Stimulated activated CD4-positive, alpha-beta T cell treated with anti-CD3 and anti-CD28 coated beads, Interleukin-15, amount 100 ng/mL, for 1 hour (primary cell): ENCODE measurements at places on chromosomes 1 and 21.

GRCh38 chr1:177306981-177307380 is 136.2 kb downstream of the BRINP2 start:
- no peak for DNase-seq

DNA sequence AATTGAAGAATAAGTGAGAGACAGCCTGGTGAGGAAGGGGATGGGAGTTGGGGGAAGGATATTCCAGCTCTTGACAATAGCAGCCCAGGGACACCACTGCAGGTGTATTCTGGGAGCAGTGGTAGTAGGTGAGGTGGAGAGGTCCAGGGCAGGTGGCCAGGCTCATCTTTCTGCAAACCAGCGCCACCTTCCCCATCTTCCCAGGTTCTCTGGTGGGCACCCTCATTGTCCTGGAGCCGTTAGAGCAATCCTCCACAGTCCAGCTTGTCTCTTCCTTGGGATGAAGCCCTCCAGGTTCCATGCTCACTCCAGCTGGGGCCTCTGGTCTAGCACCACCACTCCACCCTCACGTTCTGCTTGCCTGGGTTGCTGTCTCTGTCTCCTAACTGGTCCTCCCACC is 97.0 kb downstream of the IER5 start:
- no peak for DNase-seq

- no peak for DNase-seq
Measured at GRCh38 chr1:6162341-6162740, 17.8 kb downstream of the CHD5 start.

DNA sequence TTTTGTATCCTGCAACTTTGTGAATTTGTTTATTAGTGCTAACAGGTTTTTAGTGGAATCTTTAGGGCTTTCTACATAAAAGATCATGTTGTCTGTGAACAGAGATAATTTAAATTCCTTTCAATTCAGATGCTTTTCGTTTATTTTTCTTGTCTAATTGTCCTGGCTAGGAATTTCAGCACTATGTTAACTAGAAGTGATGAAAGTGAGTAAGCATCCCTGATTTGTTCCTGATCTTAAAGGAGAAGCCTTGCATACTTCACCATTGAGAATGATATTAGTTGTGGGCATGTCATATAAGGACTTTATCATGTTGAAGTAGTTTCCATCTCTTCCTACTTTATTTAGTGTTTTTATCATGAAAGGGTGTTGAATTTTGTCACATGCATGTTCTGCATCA is 23.6 kb upstream of the TRIM67 start:
- no peak for DNase-seq

DNA sequence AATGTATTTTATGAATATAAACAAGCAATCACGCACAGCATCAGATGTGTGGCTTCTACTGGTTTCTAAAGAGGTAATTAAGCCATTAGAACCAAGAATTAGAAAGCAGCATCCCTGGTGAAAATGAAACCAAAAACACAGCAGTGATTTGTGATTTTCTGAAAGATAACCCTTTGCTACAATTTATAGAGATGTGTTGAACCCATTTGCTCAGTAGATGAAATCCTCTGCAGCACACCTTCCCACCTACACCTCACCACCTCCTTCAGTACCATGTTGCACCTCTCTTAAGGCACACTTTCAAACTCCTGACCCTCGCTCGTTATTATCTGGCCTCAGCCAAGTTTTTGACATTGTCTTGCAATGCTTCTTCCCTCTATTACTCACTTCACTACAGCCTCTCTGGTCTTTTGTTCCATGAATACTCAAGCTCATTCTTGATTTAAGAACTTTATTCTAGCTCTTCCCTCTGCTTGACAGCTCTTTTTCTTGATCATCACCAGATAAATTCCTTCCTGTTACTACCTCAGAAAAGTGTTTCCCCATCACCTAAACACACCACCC is 38.6 kb downstream of the NSL1 start:
- no peak for DNase-seq

DNA sequence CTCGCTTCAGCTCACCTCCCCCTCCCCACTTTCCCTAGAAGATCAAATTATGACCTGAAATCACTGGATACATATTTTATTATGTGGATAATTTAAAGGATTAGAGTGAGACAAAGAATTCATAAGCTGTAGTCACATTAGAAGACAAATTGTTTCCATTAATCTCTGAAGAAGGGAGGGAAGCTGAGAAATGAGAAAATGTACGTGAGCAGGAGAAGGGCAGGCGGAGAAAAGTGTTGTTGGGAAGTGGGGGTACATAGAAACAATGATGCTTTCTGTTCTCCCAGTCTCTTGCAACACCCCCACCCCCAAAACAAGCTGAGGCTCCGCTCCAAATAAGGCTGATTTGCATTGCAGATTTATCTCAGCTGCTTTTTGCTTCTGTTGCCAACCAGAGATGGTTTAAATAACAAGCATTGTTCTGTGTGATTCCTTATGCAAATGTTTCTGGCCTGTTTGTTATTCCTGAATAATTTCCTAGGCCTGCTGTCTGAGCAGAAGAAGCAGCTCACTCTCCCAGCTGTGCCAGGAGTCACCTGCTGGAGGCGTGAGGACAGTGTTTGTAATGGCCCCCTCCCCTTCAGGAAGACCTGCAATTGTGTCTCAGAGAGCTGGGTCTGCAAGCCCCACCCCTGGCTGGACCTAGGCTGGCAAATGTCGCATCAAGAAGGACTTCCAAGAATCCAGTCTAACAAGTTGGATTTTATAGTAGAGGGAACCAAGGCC is 121.8 kb upstream of the TNR start:
- DNase-seq, result no peak

GRCh38 chr21:34871026-34871908 is 177.8 kb downstream of the RUNX1 start:
- no peak for DNase-seq

DNA sequence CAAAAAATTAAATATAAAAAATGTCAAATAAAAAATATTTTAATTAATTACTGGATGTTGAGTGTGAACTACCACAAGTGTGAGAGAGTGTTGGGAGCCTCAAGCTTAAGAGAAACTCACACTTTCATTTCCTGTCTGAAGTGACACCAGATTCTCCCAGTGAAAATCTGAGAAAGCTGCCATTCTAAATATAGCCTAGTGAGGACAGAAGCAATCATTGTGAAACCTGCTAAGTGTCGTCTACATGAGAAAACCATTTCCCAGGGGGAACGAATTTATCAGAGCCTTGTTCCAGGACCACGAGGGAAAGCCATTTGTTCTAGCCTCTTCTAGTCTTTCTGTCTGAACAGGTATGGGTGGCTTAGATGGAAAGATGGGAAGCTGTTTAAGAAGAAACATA is 329.3 kb upstream of the PRMT6 start:
- no peak for DNase-seq

- DNase-seq, result no peak
Measured at GRCh38 chr1:182927693-182928433, 25.1 kb downstream of the SHCBP1L start.

GRCh38 chr1:219492717-219493116 is 120.2 kb downstream of the ZC3H11B start:
- no peak for DNase-seq

GRCh38 chr1:45796946-45797345 is 6.5 kb upstream of the MAST2 start:
- no peak for DNase-seq

GRCh38 chr1:118960026-118960561 is 28.0 kb downstream of the TBX15 start:
- no peak for DNase-seq

DNA sequence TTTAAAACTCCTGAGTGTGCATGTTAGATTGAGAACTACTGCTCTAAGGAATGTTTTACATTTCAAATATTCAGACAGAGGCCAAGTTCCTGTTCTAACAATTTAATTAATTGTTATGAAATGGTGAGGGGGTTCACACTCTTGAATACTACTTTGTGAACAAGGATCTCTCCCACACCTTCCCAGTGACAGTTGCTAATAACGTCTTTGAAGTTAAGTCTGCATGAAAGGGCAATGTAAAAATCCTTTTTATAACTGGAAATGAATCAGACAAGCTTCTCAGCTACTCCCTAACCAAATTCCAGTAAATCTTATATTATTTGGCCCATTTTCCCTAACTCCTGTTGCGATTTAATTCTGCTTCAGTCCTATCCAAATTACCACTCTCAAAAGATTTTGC is 828.5 kb upstream of the ADAMTS5 start:
- no peak for DNase-seq

DNA sequence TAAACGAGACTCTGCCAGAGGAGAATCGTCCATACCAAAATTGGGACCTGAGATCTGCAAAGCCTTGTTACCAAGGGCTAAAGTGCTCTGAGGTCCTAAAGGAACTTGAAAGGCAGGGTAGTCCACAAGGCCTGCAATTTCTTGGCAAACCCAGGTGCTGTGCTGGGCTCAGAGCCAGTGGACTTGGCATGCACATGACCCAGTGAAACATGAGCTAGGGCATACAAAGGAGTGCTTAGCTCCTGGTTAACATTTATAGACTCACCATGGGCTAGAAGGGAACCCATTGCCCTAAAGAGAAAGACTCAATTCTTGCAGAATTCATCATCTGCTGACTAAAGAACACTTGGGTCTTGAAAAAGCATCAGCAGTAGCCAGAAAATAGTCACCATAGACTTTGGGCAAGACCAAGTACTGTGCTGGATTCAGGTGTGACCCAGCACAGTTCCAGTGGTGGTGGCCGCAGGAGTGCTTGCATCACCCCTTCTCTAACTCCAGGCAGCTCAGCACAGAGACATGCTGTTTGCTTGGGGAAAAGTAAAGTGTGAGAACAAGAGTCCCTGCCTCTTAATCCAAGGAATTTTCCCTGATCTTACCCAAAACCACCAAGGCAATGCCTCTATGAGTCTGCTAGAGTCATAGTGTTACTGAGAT is 1069.4 kb upstream of the ADGRL2 start:
- DNase-seq, result no peak

- DNase-seq, result no peak
Measured at GRCh38 chr1:37634244-37634991, at the start of gene RSPO1. TSS of gene RSPO1 (minus strand) at chr1:37634892. CDS start at chr1:37629661, 5,231 bp downstream.

DNA sequence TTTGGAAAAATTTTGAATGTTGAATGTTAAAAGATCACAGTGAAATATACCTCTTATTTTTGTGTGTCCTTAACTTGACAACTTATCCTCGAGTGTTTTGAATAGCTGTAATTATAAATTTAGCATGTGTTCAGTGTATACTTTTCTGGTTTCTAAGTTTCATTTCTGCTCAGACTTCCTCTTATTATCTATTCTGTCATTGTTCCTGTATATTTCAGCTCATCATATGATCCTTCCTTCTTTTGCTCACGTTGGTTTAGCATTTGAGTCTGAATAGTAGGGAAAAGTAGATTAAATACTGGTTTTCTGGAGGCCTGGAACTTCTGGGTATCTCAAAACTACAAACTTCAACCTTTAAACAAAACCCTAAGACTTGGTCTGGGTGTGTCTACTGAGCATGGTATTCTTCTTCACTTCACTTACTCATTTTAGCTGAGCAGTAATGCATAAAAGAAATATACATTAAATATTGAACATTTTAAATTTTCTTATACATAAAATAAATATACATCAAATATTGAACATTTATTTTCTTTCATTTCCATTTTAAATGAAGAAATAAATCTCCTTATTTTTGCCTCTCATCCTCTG is 3.3 kb upstream of the ATP6V1G3 start:
- DNase-seq, result no peak

DNA sequence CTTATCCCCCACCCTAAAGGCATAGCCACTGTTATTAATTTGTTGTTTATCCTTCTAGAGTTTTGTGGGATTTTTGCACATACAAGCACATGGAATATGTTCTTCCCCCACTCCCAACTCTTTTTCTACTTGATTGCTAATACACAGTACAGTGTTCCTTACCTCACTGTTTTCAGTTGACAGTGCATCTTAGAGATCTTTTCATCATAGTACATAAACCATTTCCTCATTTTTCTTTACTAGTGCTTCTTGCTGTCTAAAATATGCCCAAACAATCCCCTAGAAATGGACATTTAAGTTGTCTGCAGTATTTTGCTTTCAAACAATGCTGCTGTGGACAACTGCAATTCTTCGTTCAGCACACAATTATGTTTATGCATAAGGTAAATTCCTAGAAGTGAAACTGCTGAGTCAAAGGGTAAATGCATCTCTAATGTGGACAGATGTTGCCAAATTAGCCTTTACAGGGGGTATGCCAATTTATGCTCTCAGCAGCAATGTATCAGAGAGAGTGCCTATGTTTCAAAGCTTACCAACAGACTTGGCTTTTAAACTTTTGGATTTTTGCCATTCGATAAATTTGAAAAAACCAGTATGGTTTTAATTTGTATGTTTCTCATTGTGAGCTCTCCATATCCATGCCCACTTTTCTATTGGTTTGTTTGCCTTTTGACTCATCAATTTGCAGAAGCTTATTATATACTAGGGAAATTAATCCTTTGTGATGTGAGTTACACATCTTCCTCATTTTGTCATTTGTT is 132.6 kb downstream of the MRPS6 start:
- no peak for DNase-seq

- DNase-seq, result no peak
Measured at GRCh38 chr1:39238476-39238875, 34.0 kb downstream of the MACF1 start.

DNA sequence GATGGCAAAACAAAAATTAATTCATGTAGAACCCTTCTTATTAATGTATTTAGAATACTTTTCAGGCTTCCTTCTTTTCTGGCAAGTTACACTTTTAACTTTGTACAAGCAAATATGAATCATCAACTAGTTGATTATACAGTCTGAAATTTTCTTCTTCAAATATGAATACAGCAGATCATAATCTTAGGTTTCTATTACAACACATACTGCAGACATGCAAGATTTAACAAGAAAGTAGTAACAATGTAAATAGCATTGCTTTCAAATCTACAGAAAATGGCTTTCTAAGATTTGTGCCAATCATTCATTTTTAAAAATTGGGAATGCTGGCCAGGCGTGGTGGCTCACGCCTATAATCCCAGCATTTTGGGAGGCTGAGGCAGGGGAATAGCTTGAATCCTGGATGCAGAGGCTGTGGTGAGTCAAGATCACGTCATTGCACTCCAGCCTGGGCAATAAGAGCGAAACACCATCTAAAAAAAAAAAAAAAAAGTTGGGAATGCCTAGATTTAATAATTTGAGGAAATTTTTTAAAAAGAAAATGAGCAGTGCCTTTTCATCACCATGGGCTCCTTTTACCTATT is 68.4 kb upstream of the DPYD start:
- no peak for DNase-seq

- no peak for DNase-seq
Measured at GRCh38 chr1:239418681-239419080, 32.3 kb downstream of the CHRM3 start.

DNA sequence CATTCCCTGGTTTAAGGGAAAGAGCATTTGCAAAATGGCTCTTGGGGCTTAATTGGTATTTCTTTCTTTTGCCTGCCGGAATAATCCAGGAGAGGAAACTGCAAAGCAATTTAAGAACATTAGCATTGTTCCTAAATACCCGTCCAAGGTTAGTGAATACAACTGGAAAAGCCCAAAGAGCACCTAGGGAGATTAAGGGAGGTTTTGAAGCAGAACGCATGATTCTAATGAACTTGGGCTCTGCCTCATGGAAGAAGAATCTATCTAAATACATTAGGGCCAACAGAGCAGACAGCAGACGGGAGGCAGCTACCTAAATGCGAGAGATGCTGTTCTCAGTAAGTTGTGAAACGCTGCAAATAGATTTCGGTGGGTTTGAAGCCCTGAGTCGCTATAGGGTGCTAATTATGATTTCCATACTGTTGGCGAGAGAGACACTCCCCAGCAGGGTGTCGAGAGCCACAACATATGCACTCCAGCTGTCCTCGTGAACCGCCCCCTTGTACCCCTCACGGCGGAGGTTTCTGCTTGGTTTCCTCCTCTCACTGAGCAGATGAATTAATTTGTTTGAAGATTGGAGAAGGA is 326.7 kb upstream of the CAMK1G start:
- no peak for DNase-seq
